ENCODE measurements at places on chromosomes 2 and 18. TPM values are rescaled to one million over a fixed set of nuclear protein-coding genes. Genes with fewer than 3 reads are reported as not detected.

ADRA2B gene
- total RNA-seq, result 0.52 TPM

EFEMP1 gene
- total RNA-seq, result not detected

BOLL gene
- not detected for total RNA-seq

CLEC4F gene
- not detected for total RNA-seq

GRCh38 chr2:10599921-10600320, 89.9 kb downstream of the NOL10 start:
- H3K27me3 ChIP-seq, result no peaks in the 10 kb centered on the region
- H3K27ac ChIP-seq, result no peak overlapping the region
- peaks cover 60% of the 10 kb centered on the region for H3K36me3 ChIP-seq
- no peak overlapping the region for H3K4me3 ChIP-seq
- H3K4me1 ChIP-seq, result no peaks in the 10 kb centered on the region
- no peak for DNase-seq

GRCh38 chr2:162430323-162430722, 86.4 kb downstream of the GCA start:
- H3K27me3 ChIP-seq, result peaks cover 5% of the 10 kb centered on the region
- H3K4me3 ChIP-seq, result no peak overlapping the region
- H3K36me3 ChIP-seq, result no peaks in the 10 kb centered on the region
- H3K27ac ChIP-seq, result no peak overlapping the region
- no peak for DNase-seq

- H3K27me3 ChIP-seq, result no peaks in the 10 kb centered on the region
- no peaks in the 10 kb centered on the region for H3K4me1 ChIP-seq
- no peak overlapping the region for H3K27ac ChIP-seq
- H3K4me3 ChIP-seq, result no peak overlapping the region
- no peak for DNase-seq
Observed at GRCh38 chr2:65957454-65957853, 477.5 kb upstream of the MEIS1 start.

GRCh38 chr2:30784682-30785081, 22.6 kb downstream of the CAPN13 start:
- DNase-seq, result no peak
- H3K4me3 ChIP-seq, result no peak overlapping the region

- H3K36me3 ChIP-seq, result no peaks in the 10 kb centered on the region
- no peak overlapping the region for H3K4me3 ChIP-seq
- no peaks in the 10 kb centered on the region for H3K27me3 ChIP-seq
- H3K4me1 ChIP-seq, result no peaks in the 10 kb centered on the region
- DNase-seq, result no peak
- no peak overlapping the region for H3K27ac ChIP-seq
Observed at GRCh38 chr2:2523461-2524347, 192.6 kb upstream of the MYT1L start.

GRCh38 chr2:181807526-181807925, 84.0 kb upstream of the ITPRID2 start:
- no peak overlapping the region for H3K4me3 ChIP-seq
- no peaks in the 10 kb centered on the region for H3K4me1 ChIP-seq
- H3K27ac ChIP-seq, result no peak overlapping the region
- H3K27me3 ChIP-seq, result peaks cover 7% of the 10 kb centered on the region
- DNase-seq, result no peak
